ENCODE measurements at places on chromosomes 1 and 21. TPM values are rescaled to one million over a fixed set of nuclear protein-coding genes. Genes with fewer than 3 reads are reported as not detected.

DNA sequence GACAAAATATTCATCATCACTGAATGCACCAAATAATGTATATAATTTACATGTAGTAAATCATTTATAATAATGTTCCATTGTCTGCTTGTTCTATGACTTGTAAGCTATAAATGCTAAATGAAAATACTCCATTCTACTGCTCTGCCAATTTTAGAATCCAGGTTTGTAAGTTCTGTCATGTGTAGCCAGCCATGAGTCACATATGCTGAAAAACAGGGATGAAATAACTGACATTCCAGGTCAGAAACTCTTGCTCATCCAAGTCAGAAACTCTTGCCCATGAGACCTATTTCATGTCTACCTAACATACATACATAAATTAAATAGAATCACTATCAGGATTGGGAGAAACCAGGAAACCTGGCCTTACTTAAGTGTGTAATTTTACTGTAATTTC is 95.6 kb downstream of the ASH1L start:
- DNase-seq = peak; percentile 64

DNA sequence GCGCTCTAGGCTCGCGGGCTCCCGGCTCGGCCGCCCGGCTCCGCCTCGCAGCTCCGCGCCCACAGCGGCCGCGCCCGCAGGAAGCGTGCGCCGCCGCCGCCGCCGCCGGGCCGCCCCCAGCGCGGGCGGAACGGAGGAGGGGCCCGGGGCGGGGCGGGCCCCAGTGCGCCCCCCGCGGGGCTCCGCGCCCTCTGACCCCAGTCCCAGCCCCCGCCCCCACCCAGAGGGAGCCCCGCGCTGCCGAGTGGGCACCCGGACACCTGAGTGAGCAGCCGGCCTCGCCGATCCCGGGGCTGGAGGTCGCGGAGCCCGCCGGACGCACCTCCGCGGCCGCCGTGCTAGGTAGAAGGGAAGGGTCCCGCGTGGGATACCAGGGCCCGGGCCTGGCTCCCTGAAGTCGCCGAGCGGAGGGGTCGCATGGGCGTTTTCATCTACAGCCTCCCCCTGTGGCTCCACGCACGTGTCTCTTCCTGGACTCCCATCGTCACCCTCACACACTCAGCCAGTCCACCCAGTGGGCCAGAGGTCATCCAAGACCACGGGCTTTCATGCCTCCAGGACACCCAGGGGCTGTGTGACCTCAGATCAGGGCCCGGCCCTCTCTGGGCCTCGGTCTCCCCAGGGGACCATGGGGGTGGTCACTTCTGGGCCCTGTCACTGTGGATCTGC is at the start of gene SDC3:
Gene SDC3, minus strand, starts transcription at position 63 of the 669 bp plus-strand sequence. CDS start 172 bp downstream, outside the sequence.
- DNase-seq = peak; percentile 58

DNA sequence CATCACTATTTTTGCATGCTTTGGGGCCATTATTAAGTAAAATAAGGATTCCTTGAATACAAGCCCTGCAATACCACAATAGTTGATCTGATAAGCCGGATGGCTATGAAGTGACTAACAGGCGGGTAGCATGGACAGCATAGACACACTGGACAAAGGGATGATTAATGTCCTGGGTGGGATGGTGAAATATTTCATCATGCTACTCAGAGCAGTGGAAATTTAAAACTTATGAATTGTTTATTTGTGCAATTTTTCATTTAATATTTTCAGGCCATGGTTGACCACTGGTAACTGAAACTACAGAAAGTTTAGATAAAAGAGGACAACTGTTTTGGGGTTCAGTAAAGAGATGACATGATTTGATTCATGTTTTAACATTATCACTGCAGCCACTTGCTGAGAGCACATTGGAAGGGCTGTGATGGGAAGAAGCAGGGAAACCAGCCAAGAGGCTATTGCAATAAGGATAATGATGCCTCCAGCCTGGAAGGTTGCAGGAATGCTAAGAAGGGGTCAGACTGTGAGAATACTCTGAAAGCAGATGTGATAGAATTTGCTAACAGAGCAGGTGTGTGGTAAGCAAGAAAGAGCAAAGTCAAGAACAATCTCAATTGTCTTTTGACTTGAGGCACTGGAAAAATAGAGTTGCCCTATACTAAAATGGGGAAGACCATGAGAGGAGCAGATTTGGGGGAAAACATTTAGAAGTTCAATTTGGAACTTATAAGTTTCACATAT is 62.5 kb upstream of the TNFSF4 start:
- DNase-seq = peak; percentile 83

DNA sequence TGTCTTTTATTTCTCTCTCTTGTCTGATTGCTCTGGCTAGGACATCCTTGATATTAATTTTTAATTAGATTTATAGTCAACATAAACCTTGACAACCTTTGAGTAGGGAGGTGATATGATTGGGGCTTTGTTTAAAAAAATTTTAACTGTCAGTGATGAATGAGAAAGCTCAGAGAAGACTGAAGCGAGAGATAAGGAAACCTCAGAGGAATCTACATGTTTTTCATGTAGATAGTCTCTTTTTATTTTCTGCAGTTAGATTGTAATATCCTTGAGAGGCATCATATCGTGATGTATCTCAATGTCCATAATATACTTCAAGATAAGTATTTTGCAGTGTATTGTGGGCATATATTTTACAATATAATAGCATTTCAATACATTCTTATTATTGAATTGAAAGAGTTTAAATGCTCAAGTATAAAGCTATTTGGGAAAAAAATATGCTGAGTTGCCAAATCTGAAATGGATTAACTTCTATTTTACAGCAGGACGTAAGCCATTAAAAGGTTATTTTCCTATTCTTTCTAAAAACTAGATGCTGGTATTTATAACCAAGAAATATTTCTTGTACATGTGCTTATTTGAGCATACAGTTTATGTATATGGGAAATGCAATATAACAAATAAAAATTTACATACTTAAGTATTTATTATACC is 802.4 kb upstream of the ADGRL4 start:
- DNase-seq = no peak

DNA sequence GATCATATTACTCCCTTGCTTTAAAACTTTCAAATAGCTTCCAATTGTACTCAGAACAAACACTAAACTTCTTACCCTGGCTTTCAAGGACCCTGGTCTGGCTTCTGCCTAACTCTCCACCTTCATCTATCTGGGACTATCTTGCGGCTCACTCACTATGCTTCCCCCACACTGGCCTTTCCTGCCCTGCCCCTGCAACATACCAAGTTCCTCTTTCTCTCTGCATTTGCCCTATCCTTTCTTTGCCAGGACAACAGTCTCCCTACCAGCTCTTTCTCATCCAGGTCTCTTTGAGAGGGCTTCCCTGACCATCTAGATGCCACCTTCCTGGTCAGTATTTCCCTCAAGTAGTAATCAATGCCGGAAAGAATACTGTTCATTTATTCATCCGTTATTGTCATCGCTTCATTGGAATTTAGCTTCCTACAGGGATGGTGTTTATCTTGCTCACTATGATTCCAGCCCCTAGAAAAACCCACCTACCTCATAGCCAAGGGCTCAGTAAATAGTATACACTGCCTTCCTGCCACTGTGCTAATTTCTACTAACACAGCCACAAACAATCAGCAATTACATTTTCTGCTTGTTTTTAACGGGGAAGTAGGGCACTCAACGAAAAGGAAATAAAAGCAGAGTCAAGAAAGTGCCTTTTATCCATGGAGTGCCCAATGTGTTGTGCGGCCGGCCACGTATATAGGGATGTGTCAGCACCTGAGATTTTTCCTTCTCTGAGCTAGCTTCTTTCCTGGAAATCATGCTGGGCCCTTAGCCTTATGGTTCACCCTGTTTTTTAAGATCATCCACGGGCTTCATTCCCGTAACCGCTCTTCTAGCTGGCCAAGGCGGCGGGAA is 521 bp upstream of the CDC7 start:
- no peak for DNase-seq

GRCh38 chr1:226086776-226087175 is 24.3 kb downstream of the H3-3A start:
- no peak for DNase-seq

GRCh38 chr1:99557546-99558202 is 88.2 kb upstream of the PALMD start:
- DNase-seq = peak; percentile 56

GRCh38 chr1:204296431-204296988 is 63.2 kb downstream of the PLEKHA6 start:
- peak; percentile 38 for DNase-seq

DNA sequence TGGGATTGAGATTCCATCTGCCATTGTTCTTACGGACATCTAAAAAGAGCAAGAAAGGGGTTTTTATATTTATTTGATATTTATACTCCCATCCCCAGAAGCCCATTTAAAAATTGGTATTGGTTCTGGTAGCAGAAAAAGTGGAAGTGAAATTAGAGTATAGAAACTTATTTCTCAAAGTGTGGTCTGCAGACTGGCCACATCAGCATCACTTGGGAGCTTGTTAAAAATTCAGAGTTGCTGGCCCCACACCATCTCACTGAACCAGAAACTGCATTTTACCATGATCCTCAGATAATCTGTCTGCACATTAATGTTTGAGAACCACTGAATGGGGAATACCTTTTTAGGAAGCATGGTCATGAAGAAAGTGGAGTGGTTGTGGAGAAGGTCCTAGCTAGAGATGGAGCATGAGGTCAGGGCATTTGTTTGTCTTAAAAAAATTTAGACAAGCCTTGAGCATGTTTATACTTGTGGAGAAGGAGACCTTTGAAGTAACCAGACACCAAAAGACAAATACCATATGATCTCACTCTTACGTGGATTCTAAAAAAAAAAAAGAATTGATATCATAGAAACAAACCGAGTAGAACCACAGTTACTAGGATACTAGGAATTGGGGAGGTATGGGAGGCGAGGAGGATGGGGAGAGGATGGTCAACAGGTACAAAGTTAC is 116.3 kb downstream of the ST6GALNAC3 start:
- no peak for DNase-seq

- no peak for DNase-seq
Measured at GRCh38 chr1:162316187-162316586, 60.5 kb downstream of the SPATA46 start.

GRCh38 chr21:33478935-33479678 is 667 bp downstream of the TMEM50B start:
- peak; percentile 53 for DNase-seq

DNA sequence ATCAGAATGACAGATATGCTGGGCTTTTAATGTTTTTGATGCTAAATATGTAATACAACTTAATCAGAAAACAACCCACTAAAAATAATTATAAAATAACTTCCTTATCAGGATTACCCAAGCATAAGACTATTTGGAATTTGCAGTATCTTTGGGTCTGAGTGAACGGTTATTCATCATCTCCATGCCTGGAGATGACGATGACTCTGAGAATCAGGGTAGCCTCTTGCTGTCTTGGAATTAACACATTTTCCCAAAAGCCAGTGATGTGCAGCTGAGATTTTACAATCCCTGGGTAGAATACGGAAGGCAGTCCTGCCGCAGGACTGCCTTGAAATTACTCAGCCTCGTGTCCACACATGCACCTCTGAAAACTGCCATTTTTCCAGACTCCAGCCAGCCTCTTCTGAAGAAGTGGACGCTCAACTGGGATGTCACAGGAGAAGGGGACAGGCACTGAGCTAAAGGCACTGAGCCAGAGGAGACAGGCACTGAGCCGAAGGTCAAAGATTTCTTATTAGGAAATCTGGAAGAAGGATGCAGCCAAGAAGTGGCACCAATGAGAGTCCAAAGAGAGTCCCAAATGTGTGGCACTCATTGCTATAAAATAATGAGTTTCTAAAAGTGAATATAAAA is 85.5 kb downstream of the PGBD5 start:
- no peak for DNase-seq

DNA sequence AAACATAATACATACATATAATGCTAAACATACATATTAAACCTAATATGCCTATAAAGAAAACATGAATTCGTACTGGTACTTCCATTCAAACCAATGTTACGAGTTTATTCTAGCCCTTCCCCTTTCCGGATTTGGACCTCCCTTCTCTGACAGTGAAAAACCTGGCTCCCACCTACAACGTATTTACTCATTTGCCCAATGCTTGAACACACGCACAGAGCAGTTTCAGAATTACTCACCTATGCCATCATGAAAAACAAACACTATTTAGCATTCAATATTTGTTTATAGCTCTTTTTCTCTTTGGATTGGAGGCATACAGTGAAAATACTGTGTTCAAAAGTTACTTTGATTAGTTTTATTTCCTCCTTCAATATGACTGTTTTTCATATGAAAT is 204.4 kb downstream of the LMX1A start:
- no peak for DNase-seq

DNA sequence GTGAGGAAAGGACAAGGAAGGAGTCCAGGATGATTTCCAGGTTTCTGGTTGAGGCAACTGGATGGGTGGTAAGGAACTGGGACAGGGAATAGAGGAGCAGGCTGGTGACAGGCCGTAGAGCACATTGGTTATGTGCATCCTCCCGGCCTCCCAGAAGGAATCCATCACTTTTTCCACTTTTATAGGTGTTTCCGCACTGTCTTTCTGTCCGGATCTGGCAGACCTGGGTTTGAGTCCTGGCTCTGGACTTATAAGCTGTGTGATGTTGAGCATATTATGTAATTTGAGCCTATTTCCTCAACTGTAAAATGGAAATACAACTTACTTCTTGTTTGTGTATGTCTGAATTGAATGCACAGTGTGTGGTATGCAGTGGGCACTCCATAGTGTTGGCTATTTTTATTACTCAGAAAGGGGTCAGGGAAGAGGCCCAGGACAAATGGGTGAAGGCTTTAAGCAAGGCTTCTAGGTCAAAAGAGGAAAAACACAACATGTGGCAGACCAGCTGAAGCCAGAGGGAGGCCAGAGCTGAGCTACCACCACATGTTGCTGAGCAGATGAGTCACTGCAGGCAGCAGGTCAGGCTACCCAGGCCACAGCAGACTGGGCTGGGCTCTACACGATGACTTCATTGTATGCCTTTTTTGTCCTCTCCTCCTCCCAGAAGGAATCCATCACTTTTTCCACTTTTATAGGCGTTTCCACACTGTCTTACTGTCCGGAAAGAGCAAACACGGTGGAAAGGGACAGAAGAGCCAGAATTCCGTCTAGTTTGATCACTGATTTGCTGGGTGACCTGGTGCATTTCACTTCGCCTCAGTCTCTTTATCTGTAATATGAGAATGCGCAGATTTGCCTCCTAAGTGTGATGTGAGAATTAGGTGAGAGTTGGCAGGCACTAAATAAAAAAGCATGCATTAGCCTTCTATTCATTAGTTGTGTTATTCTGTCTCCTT is 791 bp upstream of the MAST2 start:
- peak; percentile 97 for DNase-seq

- no peak for DNase-seq
Measured at GRCh38 chr1:85865213-85865612, 157.0 kb upstream of the ZNHIT6 start.

Gene KIF14
- 22.1 TPM for total RNA-seq

Gene SPRR4
- total RNA-seq = not detected

Gene TMCO4
- 8.1 TPM for total RNA-seq

Gene VWA5B1
- total RNA-seq = not detected

Gene RSPH1
- 0.23 TPM for total RNA-seq
